ENCODE measurements at places on chromosomes 6 and 20.

GRCh38 chr6:65116326-65116725, 590.7 kb downstream of the EYS start:
- DNase-seq: no peak

DNA sequence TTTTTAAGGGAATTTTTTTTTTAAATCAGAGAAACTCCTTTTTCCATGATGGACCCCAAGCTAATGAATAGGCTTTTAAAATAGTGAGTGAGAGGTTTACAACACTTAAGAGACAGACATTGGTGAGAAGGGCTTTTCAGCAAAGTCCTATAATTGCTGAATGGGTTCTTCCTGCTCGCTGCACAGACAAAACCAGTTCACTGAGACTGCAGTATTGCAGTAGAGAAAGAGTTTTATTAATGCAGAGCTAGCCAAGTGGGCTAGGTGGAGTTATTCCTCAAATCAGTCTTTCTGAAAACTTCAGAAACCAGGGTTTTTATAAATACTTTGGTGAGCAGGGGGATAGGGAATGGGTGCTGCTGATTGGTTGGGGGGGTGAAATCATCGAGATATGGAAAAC, 3.2 kb upstream of the SLC2A10 start:
- no peak for DNase-seq

- no peak for DNase-seq
Observed at GRCh38 chr6:56025795-56026194, 150.4 kb upstream of the BMP5 start.

DNA sequence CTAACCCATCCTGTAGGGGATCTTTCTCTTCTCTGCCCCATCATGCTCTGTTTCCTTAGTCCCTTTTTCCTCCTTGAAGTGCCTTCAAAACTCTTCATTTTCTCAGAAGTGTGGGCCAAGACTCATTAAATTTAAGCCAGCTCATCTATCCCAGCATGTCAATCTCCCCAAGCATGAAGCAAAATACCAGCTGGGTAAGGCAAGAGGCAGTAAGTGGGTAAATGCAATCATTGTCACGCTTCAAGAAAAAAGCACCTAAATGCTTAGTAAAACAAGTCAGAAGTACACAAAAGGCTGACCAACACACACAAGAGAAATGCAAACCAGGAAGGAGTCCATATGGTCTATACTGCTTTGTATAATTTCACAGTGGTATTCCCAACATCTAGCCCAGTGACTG, 61.5 kb downstream of the COL12A1 start:
- no peak for DNase-seq

- no peak for DNase-seq
Observed at GRCh38 chr20:9228774-9229450, 160.0 kb downstream of the PLCB4 start.

- no peak for DNase-seq
Observed at GRCh38 chr6:5011346-5011745, 7.5 kb upstream of the RPP40 start.

- no peak for DNase-seq
Observed at GRCh38 chr6:69813508-69813907, 16.7 kb upstream of the LMBRD1 start.

- no peak for DNase-seq
Observed at GRCh38 chr6:111068866-111069234, 18.5 kb upstream of the SLC16A10 start.

DNA sequence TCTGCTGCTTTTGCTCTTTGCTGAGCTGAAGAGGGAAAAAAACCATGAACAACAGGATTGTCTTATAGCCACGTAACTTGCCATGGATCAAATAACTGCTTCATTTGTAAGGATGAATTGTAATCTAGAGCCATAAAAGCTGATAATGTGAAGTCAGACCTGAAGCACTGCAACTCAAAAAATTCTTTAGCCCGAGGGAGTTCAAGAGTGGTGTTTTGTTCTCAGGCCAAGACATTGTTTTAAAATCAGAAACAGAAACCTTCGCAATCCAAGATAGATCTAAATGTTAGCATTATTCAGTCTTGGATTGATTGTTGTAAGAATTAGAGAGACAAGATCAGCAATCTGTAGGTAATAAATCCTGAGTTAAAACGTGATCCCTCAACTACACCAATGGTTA, at the start of gene TRAPPC3L:
TRAPPC3L (minus strand) TSS at position 34 of the 400 bp plus-strand sequence. CDS start 170 bp downstream, outside the sequence.
- no peak for DNase-seq

DNA sequence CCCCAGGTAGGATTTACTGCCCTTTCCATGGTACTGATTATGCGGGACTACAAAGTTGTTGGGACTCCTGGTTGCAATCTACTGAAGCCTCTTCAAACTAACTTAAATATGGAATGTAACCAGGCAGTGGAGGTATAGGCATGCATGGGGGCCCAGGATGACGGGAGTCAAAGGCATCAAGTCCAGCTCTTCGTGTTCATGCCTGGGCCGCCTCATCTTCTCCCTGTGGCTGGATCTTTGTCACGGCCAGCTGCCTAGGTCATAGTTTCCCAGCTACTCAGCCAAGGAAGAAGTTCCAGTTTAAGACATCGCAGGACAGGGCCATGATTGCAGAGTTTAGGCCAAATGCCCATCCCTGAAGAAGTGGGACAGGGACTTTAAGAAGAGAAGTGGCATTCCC, 20.5 kb downstream of the LYRM2 start:
- DNase-seq: no peak

- no peak for DNase-seq
Observed at GRCh38 chr6:44704240-44705150, 317.0 kb downstream of the CDC5L start.

All from mucosa of descending colon (tissue), 3 donors.